NCI-H748 treated with DMSO at 0.1 percent for 48 hours (cell line): ENCODE measurements at places on chromosomes 4 and X.
A peak's percentile ranks its signal among the peaks of the same experiment; 100 is the strongest.

- no peak for DNase-seq
Observed at GRCh38 chrX:23610495-23610894, 56.8 kb upstream of the PRDX4 start.

DNA sequence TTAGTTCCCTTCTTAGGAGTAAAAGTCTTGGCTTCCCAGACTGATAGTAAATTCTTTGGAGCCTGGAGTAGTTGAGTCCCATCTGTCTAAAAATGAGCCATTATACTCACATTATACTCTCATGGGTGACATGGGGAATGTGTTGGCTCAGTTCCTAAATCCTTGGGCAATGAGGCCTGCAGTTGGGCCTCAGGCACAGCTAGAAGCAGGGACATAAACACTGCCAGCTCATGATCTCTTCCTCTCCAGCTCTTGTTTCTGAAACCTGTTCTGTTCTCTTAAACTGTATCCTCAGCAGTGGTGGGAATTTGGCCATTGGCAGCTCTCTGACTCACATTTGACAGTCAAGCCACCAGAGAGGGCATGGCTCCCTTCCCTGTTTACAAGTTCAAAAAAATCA is 212.5 kb downstream of the SPATA18 start:
- DNase-seq: no peak

- no peak for DNase-seq
Observed at GRCh38 chr4:140246216-140246615, 92.2 kb upstream of the MAML3 start.

GRCh38 chr4:178329226-178329872 is 887.1 kb upstream of the AGA start:
- DNase-seq: no peak

- DNase-seq: no peak
Observed at GRCh38 chrX:39162322-39162735, 361.1 kb downstream of the MID1IP1 start.

- DNase-seq: no peak
Observed at GRCh38 chr4:2732526-2732925, 23.6 kb downstream of the TNIP2 start.

DNA sequence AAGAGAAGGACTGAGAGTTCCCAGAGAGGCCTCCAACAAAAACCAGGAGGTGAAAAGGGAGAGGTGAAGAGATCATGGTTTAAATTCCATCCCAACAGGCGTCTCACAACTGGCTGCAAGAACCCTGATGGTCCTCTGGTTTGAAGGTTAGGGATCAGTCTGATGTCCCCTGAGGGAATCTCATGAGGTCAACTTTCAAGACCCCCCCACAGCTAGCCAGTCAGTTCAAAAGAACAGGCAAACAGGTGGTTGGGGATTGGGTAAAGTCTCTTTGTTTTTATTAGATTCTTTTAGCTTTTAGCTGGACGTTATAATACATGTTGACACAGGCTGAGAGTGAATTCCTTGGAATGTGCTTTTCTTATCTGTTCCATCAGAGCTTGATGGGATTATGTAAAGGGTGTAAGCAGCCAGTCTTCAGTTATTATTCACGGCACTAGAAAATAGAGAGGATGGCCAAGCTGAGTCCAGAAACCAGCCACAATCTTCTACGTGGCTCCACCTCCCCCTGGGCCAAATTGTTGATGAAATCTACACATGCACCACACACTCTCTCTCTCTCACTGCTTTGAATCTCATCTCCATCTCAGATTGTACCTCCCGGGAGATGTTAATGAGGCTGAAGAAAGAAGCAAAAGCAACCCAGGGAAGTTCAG is 20.8 kb downstream of the ENPP6 start:
- no peak for DNase-seq

GRCh38 chr4:40121515-40121914 is 64.9 kb downstream of the N4BP2 start:
- no peak for DNase-seq

DNA sequence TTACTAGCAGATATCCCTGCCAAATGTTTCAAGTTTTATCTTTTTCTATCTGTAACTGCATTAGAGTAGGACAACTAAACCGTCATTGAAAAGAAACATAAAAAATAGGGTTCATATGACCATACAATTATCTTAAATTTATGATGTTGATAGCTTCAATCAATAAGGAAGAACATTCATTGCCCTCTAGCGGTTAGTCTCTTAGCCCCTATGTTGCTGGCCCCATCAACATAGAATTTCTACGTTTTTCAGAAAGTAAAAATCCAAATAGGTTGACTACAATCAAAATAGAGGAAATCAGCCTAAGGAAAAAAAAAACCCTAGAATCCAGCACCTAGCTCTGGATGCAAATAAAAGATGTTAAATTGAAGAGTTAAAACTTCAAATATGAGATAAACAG is 225.1 kb upstream of the ITM2A start:
- no peak for DNase-seq

GRCh38 chrX:153971450-153972367 is at the start of gene HCFC1:
Gene HCFC1 (minus strand): TSS chrX:153971818. CDS start chrX:153970840, 978 bp downstream.
- DNase-seq: peak; percentile 77
